AG04449 (cell line): ENCODE measurements at places on chromosomes 2 and 18.

DNA sequence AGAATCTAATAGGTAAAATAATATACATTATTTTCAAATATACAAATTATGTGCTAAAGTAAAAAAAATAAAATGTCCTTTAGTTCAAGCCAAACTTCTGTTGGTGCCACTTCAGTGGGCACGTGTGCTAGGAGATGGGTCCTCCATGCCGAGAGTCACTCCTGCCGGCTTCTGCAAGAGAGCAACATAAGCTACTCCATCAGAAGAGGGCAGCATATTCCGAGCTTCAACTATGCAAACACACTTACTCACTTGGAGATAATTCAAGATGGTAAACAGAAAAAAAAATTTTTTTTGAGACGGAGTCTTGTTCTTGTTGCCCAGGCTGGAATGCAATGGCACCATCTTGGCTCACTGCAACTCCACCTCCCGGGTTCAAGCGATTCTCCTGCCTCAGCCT is 24.4 kb downstream of the CNOT11 start:
- no peak for DNase-seq

- no peak for DNase-seq
Observed at GRCh38 chr2:60268661-60269060, 284.8 kb downstream of the BCL11A start.

DNA sequence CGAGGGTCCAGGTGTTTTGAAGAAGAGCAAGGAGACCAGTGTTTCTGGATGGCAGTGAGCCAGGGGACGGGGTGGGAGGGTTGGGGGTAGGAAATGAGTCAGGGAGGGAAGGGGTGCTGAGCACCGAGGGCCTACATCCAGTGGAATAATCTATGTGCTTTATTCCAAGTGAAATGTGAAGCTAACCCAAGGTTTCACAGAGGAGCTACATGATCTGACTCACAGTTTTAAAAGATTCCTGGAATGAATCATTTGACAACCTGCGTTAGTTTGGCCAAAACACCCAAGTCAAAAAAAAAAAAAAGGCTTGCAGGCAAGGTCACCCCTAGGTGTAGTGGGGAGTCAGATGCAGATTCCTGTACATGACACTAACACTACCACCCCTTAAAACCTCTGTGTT is 419.7 kb upstream of the MEX3C start:
- DNase-seq: no peak

GRCh38 chr18:39134255-39134654 is 1568.7 kb upstream of the CELF4 start:
- no peak for DNase-seq

GRCh38 chr18:21629089-21629832 is 17.1 kb downstream of the SNRPD1 start:
- no peak for DNase-seq

- no peak for DNase-seq
Observed at GRCh38 chr2:49914281-49914680, 760.0 kb upstream of the FSHR start.

DNA sequence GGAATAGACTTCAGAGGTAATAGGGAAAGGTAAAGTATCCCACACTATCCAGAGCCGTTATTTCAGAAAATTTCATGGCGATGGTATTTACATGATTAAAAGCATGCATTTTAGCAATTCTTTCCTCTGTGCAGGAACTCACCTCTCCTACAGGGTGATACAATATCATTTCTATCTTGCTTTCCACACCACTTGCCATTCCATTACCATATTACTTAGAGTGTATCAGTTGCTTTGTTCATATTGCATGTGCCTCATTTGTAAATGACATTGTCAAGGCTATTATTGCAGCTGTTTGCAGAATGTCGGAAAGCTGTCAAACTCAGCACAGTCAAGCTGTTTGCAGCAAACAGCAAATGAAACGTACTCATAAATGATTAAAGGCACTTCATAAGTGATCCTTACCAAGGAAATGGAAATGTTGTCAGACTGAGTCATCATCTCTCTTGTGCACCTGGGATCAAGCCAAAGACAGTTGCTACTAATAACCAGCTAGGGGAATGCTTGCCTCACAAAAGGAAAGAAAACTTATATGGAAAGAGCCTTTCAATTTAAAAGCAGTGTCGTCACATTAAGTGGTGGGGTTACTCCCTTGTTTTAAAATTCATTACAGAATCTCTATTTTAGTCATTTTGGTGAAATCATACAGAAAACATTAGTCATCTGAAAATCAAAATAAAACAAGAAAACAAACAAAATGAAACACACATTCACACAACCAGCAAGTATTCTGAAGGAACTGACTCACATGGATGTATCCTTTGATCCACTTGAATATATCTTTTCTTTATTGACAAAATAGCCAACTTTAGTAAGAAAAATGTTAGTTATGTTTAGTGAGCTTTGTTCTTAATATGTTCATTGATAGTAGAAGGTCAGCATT is 1064.1 kb upstream of the CNTNAP5 start:
- DNase-seq: no peak

DNA sequence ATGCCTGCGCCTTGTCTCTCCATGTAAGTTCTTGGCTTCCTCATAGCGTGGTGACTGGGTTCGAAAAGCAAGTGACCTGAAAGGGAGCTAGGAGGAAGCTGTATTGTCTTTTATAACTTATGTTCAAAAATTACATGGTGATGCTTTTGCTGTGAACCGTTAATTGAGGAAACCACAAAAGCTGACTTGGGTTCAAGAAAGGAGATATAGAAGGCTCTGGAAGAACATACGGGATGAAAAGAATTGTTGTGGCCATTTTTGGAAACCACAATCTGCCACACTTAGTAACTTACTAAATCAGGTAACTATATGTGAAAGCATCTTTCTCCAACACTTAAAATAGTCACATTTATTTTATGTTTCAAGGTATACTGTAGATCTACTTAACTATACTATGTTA is 177.0 kb upstream of the RBMS1 start:
- DNase-seq: no peak

DNA sequence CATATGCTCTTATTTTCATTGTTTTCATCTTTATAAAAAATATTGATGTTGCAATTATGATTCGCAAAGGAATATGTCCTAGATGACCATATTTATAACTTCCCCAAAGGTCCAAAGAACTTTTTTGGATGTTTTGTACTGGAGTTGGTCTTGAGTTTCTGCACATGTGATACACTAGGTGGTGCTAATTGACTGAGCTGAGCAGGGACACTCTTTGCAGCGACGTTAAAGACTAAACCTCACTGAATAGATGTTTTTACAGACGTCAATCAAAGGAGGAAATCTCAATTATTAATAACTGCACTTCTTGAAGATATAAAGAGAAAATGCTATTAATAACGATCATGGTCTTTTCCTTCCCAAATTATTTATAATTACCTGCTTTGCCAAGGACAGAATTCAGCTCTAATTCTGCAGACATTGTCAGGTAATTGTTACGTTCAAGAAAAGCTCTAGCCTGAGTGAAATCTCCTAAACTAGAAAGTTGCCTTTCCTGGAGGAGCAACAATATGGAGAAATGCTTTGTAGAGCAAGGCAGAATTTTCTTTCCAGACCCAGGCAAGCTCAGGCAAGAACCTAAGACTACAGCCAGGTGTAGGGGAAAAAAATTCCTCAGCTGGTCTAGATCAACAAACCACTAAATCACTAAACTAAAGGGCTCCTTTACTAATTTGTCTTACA is 119.3 kb upstream of the RBBP8 start:
- no peak for DNase-seq

DNA sequence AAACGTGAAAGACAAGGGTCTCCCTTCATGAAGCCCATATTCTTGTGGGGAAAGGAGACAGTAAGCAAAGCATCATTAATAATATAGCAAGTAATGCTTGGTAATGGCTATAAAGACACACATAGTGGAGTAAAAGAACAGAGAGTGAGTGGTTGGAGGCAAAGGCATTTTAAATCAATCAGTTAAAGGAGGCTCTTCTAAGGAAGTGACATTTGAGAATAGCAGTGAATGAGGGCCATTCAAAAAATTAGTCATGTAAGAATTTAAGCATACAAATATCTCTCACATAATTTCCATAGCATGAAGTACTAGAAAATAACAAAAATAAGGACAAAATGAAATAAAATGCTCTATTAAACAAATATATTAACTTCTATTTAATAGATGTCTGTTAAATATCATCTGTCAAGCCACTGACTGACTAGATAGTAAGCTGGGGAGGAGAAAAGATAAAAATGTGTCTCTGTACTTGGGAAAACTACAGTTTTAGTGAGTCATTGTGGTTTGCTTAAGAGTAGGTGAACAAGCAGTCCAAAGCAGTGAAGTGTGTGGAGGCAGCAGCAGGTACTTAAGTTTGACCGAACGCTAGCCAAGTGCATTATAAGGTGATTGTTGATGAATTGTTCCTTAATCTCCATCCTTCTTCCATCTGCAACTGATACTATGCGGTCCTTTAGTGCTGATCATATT is 160.1 kb downstream of the PARD3B start:
- no peak for DNase-seq

DNA sequence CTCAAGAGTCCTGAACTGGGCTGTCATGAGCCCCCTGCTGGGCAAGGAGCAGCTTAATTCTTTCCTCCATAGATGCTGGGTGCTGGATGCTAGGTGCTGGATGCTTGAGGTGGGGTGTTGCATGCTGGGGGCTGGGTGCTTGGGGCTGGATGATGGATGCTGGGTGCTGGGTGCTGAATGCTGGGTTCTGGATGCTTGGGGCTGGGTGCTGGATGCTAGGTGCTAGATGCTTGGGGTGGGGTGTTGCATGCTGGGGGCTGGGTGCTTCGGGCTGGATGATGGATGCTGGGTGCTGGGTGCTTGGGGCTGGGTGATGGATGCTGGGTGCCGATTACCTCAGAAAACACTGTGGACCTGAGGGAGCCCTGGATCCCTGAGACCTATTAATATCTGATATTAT is 837.7 kb downstream of the GALR1 start:
- no peak for DNase-seq

DNA sequence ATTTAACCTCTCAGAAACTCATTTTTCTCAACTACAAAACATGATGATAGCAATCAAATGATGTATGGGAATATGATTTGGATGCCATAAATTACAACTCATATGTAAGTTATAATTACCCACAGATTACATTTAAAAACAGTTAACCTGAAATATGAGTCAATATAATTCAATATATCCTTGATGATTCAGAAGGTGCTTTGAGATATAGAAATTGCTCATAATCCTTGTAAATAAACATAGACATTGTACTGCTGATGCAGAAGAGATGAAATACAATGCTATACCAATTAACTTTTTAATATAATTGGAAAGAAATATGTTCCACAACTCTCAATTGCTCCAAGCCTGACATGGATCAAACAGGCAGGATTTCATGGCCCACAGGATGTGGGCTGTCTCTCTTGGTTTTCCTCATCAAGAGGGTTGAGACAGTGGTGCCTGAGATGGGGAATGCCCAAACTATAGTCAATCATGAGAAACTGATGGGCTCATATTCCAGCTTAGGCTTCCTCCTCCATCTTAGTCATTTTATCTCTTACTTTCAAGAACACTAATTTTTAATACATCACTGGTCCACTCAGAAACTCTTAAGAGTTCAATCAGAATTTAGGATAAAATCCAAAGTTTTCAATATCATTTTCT is 49.4 kb downstream of the NCKAP5 start:
- DNase-seq: no peak

DNA sequence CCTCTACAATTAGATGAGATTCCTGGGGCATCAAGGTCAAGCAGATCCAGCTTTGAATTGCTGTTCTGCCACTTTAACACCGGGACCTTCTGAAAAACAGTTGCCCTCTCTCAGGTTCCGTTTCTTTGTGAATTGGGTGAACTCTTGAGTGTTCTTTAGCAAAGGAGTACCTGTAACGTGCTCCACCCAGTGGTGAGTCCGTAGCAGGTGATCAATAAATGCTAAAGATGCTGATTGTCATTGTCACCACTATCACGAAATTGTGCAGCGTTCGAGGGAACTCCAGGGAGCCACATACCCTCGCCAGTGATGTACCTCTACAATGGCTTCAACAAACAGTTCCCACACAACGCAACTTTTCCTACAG is 81.9 kb downstream of the TCF7L1 start:
- no peak for DNase-seq

GRCh38 chr18:8491516-8491915 is 117.7 kb upstream of the RAB12 start:
- no peak for DNase-seq

- no peak for DNase-seq
Observed at GRCh38 chr2:17849275-17849674, 29.2 kb upstream of the KCNS3 start.

DNA sequence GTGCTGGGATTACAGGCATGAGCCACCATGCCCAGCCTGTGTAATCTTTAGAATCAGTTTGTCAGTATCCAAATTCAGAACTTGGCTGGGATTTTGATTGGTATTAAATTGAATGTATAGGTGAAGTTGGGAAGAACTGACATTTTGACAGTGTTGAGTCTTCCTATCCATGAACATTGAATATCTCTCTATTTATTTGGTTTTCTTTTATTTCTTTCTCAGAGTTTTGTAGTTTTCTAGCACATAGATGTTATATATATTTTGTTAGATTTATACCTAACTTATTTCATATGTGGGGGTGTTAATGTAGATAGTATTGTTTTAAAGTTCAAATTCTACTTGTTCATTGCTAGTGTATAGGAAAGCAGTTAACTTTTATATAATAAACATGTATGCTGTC is 31.5 kb downstream of the CEP192 start:
- DNase-seq: no peak

DNA sequence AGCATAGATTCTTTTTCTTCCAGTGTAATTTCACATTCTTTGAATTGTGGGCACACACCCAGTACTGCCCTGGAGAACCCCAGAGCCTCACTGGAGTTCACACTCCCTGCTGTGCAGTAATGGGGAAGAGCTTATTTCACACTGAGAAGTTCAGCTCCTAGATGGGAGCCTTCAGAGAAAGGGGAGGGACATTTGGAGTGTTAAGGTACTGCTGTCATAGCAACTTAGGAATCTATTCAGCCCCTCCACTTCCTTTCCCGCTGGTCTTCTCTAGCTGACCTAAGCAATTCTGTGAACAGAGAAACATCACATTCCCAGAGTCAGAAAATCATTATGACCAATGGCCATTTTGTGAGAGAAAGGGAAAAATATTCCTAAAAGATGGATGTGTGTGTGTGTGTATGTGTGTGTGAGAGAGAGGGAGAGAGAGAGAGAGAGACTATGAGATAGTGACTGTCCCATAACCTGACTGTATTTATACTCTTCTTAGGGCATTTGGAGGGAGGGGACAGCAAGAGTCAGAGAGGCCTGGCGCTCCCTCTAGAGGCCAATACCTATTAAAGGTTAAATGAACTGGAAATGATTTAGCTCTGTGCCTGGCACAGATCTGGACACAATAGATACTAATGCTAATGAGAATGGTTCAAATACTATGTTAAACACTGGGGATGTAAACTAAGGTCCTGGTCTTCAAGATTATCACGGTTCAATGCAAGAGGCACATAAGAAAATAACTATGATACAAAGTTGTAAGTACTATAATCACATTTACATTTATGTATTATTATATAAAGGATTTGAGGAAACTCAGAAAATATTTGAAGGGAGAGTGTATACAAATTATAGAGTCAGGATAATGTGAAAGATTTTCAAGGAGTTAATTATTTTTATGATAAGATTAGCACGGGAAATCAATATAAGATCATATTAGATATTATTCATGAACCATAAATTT is 41.5 kb upstream of the RPE start:
- DNase-seq: no peak

GRCh38 chr2:218885981-218886947 is 5.6 kb downstream of the WNT10A start:
- no peak for DNase-seq

GRCh38 chr2:177983183-177983788 is 89.3 kb downstream of the PDE11A start:
- DNase-seq: no peak
